GM23248 (cell line): ENCODE measurements at places on chromosomes 5 and 9. TPM values are rescaled to one million over a fixed set of nuclear protein-coding genes. Genes with fewer than 3 reads are reported as not detected.

DNA sequence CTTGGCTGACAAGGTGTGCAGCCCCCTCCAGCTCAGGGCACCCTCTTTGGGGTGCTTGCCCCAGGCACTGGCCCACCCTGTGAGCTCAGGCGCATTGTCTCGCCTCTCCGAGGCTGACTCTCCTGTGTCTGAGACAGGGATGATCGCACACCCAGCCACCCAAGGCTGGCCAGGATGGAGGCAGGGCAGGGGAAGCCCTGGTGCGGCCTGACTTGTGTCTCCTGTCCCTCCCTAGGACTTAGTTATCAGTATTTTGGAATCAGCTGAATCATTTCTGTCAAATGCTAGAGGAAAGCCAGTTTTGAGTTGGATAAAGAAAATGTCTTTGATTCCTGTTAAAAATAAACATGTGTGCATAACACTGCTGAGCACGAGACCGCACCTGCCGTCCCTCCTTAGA, 2.5 kb upstream of the DBH start:
- no peak for DNase-seq

GRCh38 chr5:180179442-180180420, 29.3 kb downstream of the RASGEF1C start:
- DNase-seq, result no peak

- DNase-seq, result no peak
These were observed 46.2 kb downstream of the ASS1 start for GRCh38 chr9:130490981-130491380.

DNA sequence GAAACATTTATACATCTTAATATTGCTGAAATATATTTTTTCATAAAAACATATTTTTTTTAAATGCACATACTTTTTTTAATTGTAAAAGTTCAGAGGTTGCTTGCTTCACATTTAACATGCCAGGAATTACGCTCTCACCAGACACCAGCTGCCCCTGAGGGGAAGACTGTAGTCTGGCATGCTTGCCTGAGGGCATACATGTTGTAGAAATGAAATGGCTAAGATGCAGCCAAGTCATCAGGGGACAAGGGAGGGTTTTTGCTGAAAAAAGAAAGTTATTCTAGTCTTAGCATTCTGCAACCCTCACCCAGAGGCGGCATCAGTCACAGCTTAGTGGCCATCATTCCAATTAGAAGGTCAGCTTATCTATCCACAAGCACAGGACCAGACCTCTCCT, 426.7 kb upstream of the FTMT start:
- no peak for DNase-seq

DNA sequence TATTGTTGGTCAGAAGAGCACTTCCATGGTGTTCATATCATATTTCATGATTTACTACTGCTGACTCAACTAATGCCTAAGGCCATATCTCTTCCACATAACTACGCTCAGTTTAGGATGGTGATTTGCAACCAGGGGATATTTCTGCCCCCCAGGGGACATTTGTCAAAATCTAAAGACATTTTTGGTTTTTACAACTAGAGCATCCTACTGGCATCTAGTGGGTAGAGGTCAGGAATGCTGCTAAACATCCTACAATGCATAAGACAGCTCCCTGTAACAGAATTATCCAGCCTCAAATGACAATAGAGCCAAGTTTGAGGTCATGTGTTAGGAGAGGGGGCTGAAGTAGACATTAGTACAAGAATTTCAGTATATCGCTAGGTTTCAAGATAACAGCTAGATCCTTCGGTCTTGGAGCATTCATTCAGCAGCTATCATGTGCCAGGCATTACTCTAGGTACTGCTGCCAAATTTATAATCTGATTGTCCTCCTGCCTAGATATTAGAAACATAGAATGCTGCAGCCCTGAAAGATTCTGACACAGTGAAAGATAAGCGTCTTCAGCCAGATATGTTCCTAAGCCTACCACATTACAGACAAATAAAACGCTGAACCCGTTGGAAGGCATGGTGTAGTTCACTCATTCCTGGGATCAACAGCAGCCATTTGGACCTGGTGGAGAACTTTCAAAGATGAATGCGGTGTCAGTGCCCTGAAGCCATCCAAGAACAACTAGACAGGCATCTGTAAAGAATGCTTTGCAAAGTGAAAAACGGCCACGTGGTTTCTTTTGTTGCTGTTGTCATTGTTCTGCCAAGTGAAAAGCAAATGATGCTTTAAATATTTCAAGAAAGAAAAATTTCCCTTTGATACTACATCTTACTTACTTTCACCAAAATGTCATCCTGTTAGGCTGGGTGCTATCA, 55.5 kb upstream of the FST start:
- DNase-seq, result peak; percentile 75

GRCh38 chr9:112719241-112719691, 1.3 kb upstream of the INIP start:
- peak; percentile 70 for DNase-seq

GRCh38 chr5:74672215-74672877, 12.7 kb upstream of the HEXB start:
- DNase-seq, result no peak

The SIL1 gene
- 89.8 and 101 TPM in 2 replicates for polyA plus RNA-seq
